GF-D8 (cell line): ENCODE measurements at places on chromosomes 2 and 18.
A peak's percentile ranks its signal among the peaks of the same experiment; 100 is the strongest.

DNA sequence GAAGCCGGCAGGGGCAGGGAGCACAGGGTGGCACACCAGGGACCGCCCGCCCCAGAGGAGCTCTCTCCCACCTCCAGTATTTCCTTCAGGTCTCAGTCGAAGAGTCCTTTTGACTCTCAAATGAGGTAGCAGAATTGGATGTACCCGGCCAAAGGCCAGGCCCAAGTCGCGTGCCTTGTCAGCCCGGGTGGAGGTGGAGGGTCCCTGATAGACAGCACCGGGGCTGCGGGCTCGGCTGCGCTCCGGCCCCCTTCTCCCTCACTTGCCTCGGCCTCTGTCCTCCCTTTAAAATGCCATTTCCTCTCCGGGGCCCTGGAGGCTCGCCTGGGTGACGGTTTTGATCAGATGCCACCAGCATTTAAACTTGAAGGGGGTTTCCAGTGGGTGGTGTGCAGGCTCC is 198.9 kb upstream of the SOX11 start:
- DNase-seq = no peak

GRCh38 chr2:88669482-88670214 is 21.8 kb upstream of the RPIA start:
- no peak for DNase-seq

GRCh38 chr2:234827096-234827860 is 124.5 kb upstream of the SH3BP4 start:
- DNase-seq = no peak

GRCh38 chr2:224377751-224378700 is 23.9 kb downstream of the FAM124B start:
- DNase-seq = peak; percentile 68

- DNase-seq = no peak
Measured at GRCh38 chr18:79218605-79219190, 149.5 kb downstream of the ATP9B start.

- DNase-seq = no peak
Measured at GRCh38 chr2:200702646-200703118, 109.0 kb upstream of the BZW1 start.

DNA sequence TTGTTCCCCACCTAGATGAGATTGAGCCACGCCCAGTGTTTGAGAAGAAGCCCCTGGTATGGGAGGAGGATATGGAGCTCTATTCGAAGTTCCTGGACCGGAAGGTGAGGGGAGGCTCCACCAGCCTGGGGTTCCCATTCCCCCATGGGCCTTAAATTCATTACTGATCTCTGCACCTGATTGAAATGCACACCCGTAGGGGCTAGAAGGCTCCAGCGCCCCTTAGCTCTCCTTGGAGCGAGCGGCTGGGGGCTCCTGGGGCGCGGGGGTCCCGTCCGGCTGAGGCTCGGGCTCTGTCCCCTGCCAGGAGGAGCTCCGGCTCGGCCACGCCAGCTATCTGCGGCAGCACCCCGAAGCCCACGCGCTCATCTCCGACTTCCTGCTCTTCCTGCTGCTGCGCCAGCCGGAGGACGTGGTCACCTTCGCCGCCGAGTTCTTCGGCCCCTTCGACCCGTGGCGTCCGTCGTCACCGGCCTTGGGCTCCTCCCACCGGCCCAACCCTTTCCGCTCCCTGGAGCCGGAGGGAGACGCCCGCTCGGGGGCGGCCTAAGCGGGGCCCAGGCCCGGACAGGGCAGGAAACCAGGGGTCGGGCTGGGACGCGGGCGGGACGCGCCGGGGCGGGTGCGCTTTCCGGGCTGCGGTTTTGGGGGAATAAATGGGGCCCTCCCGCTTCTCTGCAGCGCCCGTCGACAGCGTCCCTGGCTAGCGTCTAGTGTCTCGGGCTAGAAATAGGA is 10.9 kb downstream of the CATIP start:
- peak; percentile 80 for DNase-seq

DNA sequence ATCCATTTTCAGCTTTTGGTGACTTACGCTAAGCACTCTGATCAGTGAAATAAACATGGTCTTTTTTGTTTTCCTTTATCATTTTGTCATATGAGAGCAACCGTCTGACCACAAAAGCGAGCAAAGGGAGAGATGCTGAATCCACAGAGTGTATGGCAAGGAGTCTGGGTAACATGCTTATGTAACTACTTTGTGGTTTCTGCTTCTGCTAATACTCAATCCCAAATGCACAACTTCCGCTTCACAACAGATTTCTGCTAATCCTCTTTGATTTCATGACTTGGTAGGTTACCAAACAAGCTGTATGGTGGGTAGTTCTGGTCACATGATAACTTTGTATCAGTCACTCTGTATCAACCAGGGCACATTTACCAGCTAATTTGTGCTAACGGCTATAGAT is 908.4 kb upstream of the CRIM1 start:
- peak; percentile 49 for DNase-seq

- DNase-seq = no peak
Measured at GRCh38 chr2:190953257-190953656, 60.7 kb downstream of the STAT1 start.

DNA sequence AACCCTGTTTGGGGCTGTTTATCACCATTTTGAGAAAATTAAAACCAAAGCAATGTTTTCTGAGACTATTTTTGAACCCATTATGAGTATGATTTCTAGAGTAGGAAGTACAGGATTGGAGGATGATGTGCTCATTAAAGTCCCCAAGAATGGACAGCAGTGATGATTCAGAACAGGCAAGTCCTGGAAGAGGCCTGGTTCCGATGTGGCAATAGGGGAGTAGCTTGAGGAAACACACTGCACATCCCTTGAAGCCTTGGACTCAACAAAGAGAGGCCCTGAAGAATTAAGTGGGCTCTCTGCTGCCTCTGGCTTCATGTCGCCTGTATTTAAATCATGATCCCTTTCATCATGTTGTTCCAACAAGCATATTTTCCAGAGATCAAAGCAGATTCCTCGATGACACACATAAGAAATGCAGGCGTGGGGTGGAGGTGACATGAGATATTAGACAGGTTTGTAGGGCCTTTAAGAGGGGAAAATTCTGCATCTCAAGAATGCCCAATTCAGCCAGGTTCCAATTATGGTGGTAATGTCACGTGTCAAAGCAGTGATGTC is 242.2 kb downstream of the FHOD3 start:
- DNase-seq = no peak

GRCh38 chr2:224410946-224411561 is 9.1 kb upstream of the FAM124B start:
- DNase-seq = no peak

DNA sequence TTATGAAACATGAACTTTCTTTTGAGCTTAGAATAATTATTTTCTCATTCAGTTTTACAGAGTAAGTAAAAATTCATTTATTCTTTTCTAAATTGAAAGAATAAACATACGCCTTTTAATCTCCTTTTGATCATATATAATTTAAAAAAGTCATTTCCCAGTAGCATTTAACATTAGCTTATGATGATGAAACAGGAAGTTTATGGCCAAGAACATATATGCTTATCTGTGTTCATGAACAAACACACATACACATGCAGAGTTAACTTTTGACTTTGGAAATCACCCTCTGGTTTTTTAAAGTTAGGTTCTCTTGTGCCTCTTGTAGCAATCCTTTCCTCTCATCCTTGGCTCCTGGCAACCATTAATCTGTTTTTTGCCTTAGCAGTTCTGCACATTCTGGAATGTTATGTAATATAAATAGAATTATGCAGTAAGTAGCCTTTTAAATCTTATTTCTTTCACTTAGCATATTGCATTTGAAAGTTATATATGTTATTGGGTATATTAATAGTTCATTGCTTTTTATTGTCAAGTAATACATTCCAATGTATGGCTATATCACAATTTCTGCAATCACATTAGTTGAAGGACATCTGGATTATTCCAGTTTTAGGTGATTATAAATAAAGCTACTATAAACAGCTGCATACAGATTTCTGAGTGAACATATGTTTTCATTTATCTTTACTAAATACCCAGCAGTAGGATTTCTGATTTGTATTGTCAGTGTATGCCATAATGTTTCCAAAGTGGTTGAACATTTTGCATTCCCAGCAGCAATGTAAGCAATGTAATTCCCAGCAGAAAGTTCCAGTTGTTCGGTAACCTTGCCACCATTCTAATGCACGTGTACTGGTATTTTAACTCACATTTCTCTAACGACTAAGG is 210.3 kb downstream of the ZRANB3 start:
- DNase-seq = no peak

GRCh38 chr2:239882781-239883180 is 142.4 kb downstream of the NDUFA10 start:
- no peak for DNase-seq

DNA sequence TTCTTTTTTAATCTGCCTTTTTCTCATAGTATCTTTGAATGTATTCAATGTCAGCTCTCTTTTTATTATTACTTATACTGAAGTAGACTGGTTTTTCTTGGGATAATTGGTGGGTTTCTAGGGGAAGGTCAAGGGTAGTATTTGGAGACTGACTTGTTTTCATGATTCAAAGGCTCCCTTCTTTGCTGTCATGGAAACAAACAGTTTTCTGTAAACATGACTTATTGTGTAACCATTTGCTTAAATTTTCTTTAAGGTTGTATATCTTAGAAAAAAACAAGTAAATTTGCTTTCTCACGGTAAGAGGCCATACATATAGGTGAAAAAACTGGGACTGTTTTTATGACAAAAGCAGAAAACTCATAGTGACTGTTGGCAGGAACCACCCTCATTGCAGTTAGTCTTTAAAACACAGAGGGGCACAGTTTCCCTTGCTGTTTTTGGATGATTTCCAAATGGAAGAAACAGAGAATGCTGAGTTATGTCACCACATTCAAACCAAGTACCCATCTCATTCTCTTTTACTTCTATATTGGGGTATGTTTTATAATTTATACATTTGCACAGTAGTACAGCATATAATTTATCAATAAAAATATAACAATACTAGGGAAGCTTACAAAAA is 5.8 kb upstream of the RDH14 start:
- DNase-seq = no peak

DNA sequence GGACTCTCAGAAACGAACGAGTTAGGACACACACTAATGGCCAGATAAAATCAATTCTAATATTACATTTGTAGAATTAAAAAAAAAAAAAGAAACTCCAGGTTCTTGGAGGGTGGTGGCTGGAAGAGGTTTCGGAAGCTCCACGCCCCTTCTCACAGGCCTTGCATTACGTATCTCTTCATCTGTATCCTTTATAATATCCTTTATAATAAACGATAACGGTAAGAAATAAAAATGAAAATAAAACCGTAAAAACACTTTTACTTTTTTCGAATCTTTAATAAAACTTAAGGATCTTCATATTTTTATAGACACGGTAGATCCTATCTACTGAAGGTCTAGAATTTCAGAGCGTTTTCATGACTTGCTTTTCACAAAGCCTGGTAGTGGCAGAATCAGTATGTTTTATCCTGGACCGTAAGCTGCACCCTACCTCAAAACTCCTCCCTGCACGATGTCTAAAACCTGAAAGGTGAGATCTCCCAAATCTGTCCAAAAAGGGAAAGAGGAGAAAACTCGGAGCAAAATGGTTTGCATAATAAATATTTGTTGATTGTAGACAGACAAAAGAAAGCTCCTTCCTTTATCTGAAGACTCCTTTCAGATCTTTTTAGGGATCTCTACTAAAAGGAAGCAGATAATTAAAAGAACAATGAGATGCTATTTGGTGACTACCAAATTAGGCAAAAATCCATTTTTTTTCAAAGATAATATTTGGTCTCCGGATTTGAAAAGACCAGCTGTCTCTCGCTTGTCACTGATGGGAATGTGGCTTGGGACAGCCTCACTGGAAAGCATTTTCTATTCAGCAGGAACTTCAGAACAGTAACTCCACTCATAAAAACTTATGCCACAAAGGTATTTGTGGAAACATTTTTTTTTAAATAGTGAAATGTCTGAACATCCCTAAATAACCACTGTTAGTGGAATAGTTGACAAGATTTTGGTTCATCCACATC is 2.0 kb upstream of the CXCR4 start:
- no peak for DNase-seq

DNA sequence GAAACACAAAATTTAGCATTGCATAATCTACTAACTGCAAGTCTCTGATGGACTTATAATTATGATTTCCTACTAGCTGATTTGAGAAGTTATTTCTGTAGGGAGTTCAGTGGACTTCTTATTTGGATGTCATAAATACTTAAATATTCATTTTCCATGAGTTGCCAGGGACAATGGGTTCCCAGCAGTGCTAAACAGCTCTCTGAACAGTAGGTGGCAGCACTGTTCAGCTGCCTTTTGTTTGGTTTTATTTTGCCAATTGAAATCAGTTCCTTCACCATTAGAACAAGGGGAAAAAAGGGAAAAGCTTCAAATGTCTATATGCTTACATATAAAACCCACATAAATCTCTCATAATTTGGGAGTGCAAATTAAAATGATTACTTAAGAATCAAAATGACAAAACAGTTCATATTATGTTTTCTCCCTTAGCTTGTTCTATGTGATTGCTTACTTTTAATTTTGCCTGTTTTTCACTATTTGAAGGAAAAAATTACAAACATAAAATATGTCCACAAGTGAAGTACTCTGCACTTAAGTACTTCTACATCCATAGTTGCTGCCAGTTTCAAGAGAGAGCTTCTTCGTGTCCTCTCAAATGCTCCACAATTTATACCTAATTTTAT is 898.9 kb downstream of the CPS1 start:
- no peak for DNase-seq

- DNase-seq = peak; percentile 39
Measured at GRCh38 chr2:119864318-119864717, 104.6 kb downstream of the PTPN4 start.

- peak; percentile 39 for DNase-seq
Measured at GRCh38 chr2:189685540-189686229, 11.2 kb downstream of the ANKAR start.

DNA sequence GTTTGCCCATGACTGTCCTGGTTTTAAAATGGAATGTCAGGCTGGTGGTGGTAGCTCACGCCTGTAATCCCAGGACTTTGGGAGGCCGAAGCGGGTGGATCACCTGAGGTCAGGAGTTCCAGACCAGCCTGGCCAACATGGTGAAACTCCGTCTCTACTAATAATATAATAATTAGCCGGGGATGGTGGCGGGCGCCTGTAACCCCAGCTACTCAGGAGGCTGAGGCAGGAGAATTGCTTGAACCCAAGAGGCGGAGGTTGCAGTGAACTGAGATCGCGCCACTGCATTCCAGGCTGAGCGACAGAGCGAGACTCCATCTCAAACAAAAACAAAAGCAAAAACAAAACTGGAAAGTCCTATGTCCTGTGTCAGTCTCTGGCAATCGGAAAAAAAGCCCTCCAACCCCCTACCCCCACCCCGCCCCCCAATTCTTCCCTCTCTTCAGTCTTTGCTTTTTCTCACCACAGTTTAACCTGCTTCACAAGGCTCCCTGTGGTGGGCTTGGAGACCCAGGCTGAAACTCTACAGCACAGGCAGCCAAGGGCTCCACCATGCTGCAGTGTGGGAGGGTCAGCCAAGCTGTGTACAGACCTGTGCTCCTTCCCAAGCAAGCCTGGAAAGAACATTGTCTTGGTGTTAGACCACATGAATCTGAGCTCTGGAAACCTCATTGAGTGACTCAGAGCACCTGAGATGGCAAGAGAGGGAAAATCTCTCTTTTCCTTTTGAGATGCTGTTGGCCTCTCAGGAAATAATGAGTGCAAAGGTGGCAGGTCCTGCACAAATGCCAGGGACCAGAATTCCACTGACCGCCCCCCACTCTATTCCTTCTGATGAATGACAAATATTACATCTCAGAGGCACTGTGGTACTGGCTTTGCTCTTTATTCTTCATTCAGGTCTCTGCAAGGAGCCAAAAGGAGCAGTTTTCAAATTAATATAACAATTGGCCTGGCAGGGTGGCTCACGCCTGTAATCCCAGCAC is 16.7 kb downstream of the MYCN start:
- no peak for DNase-seq
